NCI-H510A treated with DMSO at 0.1 percent for 48 hours (cell line): ENCODE measurements at places on chromosomes 5 and 9.

DNA sequence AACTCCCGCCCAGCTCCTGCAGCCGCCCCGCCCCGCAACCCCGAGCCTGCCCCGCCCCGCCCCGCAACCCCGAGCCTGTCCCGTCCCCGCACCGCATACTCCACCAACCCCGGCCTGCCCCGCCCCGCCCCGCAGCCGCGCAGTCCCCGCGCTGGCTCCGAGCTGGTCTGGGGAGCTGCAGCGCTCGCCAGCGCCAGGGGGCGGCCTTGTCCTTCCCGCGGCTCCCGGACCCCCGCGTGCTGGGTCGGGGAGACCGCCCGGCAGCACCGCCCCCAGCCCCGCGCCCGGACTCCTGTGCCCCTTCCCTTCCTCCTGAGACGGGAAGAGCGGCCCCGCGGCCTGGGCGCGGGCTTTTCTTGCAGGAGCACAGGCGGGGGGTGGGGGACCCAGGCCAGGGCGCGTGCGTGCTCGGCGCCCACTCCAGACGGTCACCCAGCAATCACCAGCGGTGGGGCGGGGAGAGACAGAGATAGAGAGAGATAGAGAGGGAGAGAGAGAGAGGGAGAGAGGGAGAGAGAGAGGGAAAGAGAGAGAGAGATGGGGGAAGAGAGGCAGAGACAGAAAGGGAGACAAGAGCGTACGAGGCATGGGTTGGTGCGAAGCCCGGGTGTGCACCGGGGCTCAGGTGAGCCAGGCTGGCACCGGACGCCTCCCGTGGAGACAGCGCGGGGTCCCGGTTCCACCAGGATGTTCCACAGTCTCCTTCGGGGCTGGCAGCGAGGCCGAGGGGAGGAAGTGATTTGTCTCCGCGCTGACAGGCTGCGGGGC, 14.7 kb upstream of the TMEM250 start:
- no peak for DNase-seq

GRCh38 chr9:120071760-120072159, 508.2 kb downstream of the CDK5RAP2 start:
- DNase-seq: no peak

DNA sequence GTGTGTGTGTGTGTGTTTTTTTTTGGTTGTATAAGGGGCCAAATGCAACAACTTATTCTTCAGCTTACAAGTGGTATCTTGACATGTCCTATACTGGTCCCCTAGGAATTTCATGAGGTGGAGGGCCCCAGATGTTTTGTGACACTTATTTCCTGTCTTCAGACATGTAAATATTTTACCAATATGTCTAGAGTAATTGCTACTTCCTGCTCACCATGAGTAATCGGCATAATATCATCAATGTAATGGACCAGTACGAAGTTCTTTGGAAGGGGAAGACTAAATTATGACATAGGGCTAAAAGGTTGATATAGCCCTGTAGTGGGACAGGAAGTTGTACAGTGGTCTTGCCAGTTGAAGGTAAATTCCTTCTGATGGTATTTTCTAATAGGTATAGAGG, 3.7 kb upstream of the OTULIN start:
- DNase-seq: no peak

DNA sequence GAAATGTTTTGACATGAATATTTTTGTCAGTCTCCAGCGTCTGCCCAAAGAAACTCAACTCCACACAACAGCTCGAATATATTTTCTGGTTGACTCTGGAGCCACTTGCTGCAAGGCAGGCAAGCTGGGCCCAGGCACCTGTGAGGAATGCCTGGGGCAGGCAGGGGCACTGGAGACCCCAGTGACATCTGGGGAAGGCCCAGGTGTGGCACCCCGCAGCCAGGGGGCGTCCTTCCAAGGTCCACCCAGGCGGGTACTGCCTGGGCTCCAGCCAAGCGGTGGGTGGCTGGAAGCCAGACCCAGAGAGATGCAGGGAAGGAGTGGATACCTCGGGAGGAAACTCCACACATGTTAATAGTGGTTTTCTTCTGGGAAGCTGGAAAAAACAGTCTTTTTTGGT, 125.9 kb downstream of the PHF2 start:
- DNase-seq: no peak

GRCh38 chr5:58504766-58505165, 13.5 kb downstream of the GAPT start:
- no peak for DNase-seq

DNA sequence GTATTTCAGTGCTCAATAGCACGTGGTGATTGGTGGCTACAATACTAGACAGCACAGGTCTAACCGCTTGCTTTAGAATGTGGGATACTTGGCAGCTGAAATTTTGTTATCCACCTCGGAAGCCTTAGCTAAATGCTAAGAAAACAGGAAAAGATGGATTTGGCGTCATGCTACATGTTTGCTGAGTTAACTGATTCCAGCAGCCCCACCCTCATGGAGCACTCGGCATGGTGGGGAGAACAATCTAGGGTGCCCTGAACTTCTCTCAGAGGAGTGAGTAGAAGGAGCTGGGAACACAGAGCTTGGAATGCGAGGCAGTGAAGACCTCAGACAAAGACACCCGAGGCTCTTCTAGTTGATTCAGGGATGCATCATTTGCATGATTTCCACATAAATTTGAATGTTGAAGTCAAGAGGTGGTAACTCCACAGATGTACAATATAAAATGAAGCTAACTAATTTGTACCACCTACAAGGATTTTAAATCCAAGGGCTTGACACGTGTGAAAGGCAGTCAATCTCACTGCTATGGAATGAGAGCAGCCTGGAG, 145.1 kb upstream of the FSTL4 start:
- no peak for DNase-seq

GRCh38 chr5:54007827-54008777, 302.3 kb downstream of the ARL15 start:
- peak; percentile 6 for DNase-seq

DNA sequence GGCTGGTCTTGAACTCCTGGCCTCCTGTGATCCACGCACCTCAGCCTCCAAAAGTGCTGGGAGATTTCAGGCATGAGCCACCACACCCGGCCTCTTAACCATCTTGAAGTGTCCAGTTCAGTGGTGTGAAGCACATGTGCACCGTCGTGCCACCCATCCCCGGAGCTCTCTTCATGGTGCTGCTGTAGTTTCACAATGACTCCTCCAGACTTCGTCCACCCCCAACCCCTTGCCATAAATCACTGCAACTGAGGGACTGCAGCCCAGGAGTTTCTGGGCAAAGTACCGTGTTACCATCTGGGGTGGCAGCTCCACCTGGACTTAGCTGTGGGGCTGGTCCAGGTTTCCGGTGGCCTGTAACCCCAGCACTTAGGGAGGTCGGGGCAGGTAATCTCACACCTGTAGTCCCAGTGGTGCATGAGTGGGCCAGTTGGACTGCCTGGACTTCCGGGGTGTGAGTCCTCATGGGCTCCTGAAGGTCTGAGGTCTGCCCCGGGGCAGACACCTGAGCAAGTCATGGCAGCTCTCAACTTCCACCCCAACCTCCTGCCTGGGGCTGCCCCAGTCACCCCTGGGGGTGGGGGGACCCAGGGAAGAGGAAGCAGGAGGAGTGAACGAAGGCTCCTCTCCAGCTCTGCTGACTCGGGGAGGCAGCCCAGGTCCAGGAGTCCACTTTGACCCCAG, 6.6 kb upstream of the N4BP3 start:
- no peak for DNase-seq

DNA sequence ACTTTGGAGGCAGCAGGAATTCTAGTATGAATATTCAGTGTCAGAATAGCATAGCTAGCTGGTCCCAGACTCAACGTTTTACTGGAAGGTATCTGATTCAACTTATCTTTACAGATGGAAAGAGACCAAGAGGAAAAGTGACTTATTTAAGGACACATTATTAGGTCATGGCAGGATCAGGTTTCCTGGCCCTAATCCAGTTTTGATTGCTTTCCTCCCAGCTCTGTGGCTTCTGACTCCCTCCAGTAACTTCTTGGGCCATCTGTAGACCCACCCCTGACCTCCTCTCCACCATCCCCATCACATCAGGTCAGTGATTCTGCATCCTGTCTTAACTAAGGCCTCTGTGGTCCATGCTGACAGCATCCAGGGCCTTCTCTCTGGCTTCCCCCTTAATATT, 38.4 kb downstream of the SH3TC2 start:
- peak; percentile 0 for DNase-seq

DNA sequence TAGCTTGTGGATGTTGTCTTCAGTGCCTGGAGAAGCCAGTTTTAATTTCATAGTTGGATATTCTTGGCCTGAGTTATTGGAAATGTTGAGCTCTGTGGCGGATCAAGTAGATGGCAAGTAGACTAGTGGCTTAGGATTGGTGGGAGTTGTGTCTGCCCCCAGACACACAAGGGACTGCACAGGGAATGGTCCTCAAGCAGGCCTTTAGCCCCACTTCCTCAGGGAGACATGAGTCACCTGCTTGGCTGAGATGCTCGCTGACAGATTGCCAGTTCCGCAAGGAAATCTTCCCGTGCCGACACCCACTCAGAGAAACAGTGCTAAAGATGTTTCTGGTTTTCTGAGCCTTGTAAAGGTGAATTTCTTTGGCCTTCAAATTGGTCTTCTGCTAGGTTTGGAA, 18.8 kb upstream of the CATSPER3 start:
- no peak for DNase-seq

DNA sequence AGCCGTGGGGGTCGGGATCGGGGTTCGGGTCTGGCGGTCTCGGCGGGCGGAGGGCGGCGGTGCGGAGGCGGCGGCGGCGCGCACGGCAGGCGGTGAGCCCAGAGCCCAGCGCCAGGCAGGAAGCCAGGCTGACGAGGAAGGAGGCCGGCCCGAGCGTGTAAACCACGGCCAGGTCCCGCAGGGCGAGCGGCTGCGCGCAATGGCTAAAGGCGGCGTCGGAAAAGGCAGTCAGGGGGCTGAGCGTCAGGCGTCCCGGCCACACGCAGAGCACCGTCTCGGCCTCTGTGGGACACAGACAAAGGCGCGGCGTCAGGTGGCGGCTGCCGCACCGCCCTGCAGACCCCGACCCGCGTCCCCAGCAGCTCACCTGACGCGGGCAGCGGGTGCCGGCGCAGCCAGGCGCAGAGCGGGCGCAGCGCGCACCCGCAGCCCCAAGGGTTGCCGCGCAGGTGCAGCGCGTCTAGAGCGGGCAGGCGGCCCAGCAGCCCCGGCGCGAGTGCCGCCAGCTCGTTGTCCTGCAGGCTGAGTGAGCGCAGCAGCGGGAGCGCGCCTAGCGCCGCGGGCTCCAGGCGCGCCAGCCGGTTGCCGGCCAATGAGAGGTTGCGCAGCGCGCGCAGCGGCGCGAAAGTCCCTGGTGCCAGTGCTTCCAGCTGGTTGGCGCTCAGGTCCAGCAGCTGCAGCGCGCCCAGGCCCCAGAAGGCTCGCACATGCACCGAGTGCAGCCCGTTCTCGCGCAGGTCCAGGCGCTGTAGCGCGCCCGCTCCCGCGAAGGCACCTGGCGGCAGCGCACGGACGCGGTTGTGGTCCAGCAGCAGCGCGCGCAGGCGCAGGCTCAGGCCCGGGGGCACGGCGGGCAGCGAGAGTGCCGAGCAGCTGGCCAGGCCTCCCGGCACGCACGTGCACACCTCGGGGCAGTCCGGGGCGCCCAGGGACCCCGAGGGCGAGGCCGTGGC, 671 bp downstream of the LRRC26 start:
- DNase-seq: peak; percentile 91

DNA sequence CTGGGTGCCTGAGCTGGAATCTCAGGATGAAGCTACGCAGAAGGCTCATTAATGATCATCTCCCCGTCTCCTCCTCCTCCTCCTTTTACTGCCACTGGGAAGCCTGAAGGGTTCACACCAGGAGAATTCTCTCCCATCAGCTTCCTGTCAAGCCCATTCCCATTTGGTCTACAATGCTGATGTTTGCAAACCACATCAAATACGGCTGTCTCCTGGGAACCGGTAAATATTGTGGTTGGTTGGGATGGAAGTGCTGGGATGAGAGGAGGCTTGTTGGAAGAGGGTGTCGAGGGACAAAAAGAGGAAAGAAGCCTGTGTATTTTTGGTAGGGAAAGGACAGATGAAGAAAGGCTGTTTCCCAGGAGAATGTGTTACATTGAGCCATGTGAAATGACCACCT, 13.2 kb upstream of the S1PR3 start:
- DNase-seq: no peak

GRCh38 chr5:125912028-125912427, 511.2 kb upstream of the GRAMD2B start:
- DNase-seq: no peak

DNA sequence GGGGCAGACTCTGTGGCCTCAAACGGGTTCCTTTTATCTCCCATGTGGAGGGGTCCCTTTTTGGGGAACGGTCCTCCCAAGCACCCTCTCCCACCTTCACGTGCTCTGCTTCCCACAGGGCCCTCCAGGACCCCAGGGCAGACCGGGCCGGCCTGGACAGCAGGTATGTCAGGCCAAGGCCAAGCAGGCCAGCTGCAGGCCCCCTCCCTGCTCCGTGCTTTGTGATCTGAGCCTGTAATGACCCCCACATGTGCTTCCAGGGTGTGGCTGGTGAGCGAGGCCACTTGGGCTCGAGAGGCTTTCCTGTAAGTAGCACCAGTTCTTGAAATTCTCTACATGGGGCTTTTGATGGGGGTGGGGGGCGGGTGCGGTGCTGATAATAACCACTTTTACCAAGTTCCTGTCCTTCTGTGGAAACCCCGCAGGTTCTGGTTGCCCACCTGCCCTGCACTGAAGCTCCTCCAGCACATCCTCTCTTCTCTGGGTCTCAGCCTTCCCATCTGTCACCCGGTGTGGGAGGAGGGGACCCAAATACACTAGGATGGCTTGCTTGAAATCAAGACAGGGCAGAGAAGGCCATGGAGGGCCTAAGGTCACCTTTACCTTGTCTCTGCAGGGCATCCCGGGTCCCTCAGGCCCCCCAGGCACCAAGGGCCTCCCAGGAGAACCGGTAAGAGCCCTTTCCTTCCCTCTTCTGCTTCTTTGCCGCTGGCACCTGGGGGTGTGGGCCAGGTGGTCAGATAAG, 57.9 kb upstream of the ORM1 start:
- no peak for DNase-seq

DNA sequence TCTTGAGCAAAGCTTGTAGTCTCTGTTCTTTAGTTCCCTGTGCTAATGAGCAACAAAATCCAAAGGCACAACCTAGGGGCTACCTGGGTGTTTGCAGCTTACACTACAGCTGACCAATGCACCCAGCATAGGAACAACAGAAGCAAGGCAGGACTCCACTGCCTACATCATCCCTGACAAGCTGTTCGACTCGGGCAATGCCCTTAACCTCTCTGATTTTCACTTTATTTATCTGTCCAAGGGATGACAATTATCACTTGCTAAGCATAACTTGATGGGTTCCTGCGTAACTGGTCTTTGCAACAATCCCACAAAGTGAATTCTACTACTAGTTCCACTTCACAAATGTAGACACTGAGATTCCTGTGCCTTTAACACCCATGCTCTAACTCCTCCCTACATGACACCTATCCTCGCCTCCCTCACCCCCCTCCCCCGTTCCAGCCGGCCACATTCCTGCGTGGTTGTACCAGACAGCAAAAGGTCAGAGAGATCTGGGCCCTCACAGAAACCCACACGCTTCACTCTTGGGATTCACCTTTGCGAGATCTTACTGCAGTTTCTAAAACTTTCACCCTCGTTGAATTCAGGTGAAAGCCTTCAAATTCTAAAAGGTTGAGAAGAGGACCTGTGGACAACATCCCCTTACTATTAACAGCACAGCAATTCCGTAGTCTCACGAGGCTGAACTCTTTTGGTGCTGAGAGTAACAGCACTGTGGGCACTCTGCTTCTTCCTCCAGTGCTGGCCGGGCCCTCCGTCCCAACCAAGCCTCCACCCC, 995 bp downstream of the IPPK start:
- no peak for DNase-seq
